ENCODE measurements at places on chromosomes 5 and 9. TPM values are rescaled to one million over a fixed set of nuclear protein-coding genes. Genes with fewer than 3 reads are reported as not detected.

GRCh38 chr5:142851731-142852130 is 81.6 kb downstream of the ARHGAP26 start:
- no peak for DNase-seq

DNA sequence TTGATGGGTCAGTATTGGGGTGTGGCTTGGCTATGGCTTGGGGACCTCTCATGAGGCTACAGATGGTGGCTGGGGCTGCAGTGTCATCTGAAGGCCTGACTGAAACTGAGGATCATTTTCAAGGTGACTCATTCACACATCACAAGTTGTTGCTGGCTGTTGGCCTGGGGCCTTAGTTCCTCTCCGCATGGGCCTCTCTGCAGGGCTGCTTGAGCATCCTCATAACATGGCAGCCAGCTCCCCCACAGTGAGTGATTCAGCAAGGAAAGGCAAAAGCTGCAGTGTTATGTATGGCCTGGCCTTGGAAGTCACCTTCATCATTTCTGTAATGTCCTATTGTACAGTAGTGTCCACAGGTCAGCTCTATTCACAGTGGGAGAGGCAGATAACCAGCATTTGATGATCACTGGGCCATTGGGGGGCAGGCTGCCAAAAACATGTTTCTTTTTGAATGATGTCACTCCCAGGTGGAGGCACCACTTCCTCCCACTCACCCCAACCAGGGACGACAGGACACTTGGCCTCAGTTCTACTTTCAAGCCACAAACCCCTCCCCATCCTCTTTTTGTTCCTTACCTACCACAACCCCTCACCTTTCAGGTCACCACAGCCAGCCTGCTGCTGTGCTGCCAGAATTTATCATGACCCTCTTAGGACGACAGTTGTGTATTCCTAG is 14.4 kb downstream of the FGD3 start:
- peak; percentile 52 for DNase-seq

GRCh38 chr5:177097016-177097985 is 10.6 kb downstream of the FGFR4 start:
- no peak for DNase-seq

Gene BARHL1
- not detected for total RNA-seq

Gene BASP1
- 0.40 TPM for total RNA-seq

Gene PROB1
- total RNA-seq: 4.3 TPM

DNA sequence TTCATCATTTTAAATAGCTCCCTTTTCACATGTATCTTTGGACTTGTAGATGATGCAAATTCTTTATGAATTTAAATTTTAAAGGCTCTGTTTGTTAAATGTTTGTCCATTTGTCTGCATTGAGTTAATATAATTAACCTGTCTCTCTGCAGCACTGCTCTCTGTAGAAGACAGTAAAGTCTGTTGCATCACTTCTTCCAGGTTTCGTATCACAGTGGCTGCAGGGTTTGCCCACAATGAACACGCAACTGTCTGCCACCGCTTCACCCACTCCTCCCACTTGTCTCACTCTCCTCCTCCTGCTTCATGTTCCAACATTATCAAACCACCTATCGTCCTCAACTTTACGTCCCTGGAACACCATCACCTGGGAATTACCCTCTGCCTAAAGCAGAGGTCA is 231.3 kb upstream of the SLC30A5 start:
- no peak for DNase-seq

- no peak for DNase-seq
Measured at GRCh38 chr5:139395844-139396640, 1.1 kb upstream of the PROB1 start.

DNA sequence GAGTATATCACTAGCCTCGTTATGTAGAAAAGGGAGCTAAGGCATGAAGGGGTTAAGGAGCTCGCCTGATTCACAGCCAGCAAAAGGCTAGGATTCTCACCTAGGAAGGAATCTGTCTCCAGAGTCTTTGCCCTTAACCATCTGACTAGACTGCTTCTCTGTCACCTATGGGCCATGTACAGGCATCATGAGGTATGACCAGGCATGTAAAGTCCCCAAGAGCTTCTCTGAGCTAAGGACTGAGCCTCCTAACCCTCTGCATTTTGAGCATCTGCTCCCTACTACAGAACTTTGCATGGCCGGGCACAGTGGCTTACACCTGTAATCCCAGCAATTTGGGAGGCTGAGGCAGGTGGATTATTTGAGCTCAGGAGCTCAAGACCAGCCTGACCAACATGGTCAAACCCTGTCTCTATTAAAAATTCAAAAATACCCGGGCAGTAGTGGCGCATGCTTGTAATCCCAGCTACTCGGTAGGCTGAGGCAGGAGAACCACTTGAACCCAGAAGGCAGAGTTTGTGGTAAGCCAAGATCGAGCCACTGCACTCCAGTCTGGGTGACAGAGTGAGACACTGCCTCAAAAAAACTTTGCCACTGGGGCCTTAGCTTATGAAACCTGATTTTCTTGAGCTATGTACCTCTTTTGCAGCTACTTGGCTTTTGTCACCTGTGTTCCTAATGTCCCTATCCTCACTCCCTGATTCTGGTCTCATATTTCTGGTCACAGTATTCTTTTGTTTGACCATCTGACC is 33.2 kb upstream of the IL7R start:
- DNase-seq: no peak

DNA sequence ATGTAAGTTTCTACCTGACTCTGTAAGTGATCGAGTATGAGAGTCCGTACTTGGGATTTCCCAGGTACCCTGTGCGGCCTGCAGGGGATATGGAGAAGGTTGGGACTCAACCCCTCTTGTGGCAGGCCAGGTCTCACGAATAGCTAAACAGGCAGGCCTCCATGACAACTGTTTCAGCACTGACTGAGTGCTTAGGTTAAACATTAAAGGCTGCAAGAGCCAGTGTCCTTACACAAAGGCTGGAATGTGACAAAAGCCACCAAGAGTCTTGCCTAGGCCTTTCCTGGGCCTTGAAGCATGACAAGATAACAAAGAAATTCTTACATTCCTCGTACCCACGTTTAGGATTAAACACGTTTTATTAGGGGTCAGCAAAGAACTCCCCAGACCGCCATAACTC is 58.6 kb downstream of the THBS4 start:
- DNase-seq: no peak

Gene HAVCR1
- total RNA-seq: 3.4 TPM

GRCh38 chr5:67033880-67034651 is 162.5 kb downstream of the CD180 start:
- DNase-seq: no peak

- no peak for DNase-seq
Measured at GRCh38 chr5:143674469-143674786, 137.5 kb upstream of the HMHB1 start.

DNA sequence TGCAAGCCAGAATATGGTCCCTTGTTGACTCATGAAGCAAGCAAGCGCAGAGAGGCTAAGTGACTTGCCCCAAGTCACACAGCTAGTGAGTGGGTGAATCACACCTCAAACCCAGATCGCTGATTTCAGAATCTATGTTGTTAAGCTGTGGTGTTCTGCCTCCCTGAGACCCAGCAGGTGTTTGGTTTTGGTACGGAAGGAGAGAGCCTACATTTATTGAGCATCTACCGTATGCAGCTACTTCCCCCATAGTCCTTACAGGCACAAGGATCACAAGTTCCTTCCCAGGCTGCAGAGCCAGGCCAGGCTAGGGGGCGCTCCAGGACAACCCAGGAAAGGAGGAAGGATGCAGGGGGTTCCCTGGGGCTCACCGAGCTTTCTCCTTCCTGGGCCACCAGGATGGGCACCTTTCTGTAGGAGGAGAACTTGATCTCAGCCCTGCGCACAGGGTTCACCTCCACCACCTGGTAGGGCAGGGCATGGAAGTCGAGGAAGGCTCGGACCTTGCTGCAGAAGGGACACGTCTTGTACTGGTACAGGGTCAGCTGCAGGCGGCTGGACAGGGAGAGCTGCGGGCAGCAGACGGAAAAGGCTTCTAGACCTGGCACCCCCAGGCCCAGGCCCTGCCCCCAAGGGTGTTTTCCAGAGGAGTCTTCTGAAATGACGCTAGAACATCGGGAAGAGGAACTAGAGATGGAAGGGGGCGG is 2.5 kb downstream of the PTGES2 start:
- DNase-seq: peak; percentile 59

GRCh38 chr9:16688814-16689213 is 181.7 kb downstream of the BNC2 start:
- no peak for DNase-seq

DNA sequence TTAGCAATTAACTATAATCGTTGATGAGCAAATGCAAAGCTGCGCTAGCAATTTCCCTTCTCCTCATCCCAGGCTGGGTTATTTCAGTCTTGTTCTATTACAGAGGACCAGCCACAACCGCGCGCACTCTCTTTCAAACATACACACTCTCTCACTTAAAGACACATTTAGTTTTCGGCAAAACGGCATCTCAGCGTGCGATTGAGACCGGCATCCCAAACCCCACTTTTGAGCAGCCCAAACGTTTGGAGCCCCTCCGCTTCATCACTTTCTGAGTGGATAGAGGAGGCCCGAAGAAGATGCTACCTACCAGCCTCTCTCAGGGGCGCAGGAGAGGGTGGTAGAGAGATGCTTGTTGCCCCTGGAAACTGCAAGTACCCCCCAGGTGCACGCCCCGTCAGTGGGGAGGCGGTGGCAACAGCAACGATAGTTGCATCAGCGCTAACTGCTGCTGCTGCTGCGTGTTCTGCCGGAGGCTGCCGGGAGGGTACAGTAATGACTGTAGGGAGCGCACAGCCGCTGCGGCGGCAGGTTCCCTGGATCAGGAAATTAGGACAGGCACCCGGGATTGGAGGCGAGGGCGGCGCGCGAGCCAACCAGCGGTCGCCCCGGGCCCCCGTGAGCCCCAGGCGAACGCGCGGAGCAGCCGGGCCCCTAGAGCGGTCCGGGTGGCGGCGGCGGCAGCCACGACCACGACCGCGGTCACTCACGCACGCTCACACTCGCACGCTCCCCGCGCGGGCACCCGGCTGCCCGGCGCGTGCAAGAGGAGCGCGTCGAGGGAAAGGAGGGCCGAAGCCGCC is 467 bp upstream of the VLDLR start:
- peak; percentile 69 for DNase-seq

Measured in activated naive CD8-positive, alpha-beta T cell treated with anti-CD3 and anti-CD28 coated beads, Interleukin-2, amount 10 ng/mL, durations not matched to agents 7 days and 5 days (primary cell).